ENCODE measurements at places on chromosomes 7 and 10.

DNA sequence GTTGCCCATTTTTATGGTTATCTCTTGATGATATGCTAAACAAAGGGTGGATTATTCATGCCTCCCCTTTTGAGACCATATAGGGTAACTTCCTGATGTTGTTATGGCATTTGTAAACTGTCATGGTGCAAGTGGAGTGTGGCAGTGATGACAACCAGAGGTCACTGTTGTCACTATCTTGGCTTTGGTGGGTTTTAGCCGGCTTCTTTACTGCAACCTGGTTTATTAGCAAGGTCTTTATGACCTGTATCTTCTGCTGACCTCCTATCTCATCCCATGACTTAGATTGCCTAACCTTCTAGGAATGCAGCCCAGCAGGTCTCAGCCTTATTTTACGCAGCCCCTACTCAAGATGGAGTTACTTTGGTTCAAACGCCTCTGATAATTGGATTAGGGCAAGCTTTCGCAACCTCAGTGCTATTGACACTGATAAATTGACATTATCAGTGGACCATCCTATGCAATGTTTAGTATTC, 36.9 kb downstream of the BAG3 start:
- no peak for DNase-seq

GRCh38 chr10:15280462-15280861, 90.6 kb downstream of the FAM171A1 start:
- no peak for DNase-seq

GRCh38 chr7:47601881-47602249, 20.0 kb upstream of the TNS3 start:
- DNase-seq: no peak

DNA sequence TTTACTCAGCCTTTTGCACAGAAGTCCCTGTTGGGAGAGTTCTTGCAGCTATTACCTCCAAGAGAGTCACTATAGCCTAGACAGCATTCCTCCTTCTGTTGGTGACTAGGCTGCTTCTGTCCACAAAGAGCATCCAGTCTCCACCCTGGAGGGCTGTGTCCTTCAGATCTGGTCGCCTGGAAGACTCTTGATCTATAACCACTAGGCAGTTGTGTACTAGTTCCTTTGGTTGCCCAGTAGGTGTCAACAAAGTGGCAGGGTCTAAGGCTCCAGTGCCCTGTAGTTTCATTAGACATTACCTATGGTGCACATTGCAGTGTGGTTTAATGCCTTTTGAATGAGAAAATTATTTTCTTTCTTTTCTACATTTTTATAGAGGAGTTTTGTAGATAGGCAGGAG, 11.3 kb upstream of the AKR1C2 start:
- DNase-seq: no peak

DNA sequence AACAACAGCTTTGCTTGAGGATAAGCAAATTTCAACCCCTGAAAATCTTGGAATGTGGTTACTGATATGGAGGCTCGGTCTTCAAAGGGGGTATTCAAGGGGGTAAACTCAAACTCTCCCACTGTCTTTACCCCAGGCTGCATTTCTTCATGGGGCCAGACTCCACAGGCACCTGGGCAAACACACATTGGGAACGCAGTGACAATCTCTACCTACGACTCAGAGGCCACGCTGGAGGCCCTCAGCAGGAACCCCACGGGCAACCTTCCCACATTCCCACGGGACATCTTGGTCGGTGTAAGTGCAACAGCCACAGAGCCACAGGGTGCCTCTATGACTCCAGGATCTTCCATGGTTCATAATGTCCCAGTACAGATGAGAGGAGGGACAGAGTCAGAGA, 2.2 kb upstream of the INSIG1 start:
- no peak for DNase-seq

DNA sequence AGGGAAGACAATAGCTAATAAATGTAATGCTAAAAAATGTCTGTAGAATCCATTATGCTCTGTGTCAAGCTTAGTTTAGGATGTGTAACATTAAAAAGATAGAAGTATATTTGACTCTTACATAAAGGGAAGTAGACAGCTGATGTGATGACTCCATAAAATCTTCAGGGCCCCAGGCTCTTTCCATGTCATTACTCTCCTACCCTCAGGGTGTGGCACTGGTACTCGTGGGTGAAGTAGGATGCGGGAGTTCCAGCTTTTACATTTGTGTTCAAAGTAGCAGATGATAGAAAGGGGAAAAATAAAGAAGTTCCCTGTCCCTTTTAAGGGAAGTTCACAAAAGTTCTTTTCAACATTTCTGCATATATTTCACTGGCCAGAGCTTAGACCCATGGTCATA, 157.1 kb downstream of the TSPAN12 start:
- DNase-seq: no peak

DNA sequence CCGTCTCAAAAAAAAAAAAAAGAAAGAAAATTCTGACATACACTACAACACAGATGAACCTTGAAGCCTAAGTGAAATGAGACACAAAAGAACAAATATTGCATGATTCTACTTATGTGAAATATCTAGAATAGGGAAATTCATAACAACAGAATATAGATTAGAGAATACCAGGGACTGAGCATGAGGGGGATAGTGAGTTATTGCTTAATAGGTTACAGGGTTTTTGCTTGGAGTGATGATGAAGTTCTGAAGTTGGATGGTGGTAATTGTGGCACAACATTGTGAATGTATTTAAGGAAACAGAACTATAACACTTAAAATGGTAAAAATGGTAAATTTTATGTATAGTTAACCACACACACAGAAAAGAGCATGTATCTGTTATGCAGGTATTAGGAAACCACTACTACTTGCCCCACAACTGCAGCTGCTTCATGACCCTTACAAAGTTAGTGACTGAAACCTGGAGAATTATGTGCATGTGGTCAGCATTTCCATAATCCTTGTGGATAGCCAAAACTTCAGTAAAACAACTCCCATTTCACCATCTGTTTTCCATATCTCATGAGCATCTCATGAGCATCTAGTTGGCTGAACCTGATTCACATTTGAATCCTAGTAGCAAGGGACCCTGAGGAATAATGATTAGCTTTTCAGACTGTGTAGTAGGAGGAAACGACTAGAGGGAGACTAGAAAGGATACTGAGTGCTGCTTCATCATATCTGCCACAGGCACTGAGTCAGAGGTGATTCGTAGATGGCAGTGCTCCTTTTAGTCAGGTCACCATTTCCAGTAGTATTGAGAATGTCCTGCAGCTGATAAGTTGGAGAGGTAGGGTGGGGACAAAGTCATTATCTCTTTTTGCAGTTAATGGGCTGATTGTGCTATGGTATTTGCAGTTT, 26.3 kb downstream of the SAMD8 start:
- DNase-seq: no peak

DNA sequence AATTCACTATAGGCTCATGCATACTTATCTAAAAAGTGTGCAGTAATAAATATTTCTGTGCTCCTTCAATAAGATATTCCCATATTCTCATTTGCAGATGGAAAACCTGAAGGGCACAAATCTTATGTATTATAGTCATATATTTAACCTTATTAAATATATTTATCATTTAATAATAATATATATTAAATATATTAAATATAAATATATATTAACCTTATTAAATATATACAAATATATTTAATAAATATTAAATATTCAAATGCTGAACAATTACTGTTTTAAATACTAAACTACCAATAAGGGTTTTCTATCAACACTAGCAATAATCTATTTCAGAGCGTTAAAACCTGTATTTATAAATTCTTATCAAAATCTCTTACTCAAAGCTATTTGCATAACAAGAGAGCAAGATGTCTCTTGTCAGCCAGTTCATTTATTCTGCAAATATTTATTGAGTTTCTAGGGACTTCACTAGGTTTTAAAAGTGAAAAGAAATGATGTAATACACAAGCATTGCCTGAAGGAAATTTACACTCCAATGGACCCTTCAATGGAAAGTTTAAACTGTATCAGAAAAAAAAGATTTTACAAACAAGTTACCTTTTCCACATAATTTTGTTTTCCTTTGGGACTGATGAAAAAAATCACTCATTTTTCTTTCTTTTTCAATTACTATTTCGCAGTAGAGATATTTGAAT, 159.2 kb downstream of the AGMO start:
- DNase-seq: no peak

GRCh38 chr10:123229927-123230630, 75.9 kb downstream of the BUB3 start:
- DNase-seq: no peak

DNA sequence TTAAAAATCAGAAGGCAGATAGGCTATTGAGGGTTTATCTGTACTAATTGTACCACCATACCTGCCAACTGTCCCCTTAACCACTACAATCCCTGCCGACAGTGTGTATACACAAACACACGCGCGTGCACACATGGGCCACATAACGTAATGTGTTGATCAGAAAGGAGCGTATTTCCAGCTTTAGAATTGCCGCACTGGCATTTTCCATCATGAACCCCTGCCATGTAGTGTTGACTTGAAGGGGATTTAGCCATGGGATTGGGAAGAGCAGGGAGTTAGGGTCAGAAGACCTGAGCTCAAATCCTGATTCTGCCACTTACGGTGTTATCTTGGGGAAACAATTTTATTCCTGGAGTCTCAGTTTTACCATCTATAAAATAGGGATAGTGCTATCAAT, 158.9 kb downstream of the TCF7L2 start:
- DNase-seq: no peak

DNA sequence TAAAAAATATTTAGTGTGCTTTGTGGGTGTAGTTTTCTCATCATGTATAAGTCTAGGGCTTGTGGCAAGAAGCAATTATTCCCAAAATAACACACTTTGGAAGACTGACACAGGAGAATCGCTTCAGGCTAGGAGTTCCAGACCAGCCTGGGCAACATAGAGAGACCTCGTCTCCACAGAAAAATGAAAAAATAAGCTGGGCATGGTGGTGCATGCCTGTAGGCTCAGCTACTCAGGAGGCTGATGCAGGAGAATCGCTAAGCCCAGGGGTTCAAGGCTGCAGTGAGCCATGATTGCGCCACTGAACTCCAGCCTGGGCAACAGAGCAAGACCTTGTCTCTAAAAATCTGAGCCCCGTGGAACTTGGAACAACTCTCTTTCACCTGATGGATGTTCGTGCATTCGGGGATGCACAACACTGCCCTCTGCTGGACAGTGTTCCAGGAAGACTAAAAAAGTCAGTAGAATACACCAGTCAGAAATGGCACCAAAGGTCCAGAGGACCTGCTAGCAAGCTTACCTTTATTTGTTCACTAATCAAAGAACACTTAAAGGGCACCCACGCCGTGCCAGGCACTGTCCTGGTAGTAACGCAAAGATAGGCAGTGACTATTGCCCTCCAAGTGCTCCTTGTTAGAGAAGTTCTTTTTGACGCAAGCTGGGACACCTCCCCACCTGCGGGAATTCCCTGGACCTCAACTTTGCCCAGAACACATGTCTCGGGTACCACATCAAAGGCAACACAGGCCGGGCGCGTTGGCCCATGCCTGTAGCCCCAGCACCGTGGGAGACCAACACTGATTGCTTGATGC, 81.9 kb upstream of the CALN1 start:
- DNase-seq: peak; percentile 5

DNA sequence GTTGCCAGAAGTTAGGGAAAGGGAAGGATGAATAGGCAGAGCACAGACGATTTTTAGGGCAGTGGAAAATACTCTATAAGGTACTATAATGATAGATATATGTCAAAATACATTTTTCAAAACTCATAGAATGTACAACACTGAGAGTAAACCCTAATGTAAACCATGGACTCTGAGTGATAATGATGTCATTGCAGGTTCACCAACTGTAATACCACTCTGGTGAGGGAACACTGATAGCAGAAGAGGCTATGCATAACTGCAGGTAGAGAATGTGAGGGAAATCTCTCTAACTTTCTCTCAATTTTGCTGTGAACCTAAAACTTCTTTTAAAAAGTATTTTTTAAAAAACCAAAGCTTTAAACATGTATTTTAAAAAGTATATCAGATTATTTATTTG, 22.1 kb downstream of the POT1 start:
- DNase-seq: no peak

- DNase-seq: peak; percentile 43
Observed at GRCh38 chr7:128361411-128362379, at the start of gene PRRT4. TSS of gene PRRT4 (minus strand) at chr7:128361690.

DNA sequence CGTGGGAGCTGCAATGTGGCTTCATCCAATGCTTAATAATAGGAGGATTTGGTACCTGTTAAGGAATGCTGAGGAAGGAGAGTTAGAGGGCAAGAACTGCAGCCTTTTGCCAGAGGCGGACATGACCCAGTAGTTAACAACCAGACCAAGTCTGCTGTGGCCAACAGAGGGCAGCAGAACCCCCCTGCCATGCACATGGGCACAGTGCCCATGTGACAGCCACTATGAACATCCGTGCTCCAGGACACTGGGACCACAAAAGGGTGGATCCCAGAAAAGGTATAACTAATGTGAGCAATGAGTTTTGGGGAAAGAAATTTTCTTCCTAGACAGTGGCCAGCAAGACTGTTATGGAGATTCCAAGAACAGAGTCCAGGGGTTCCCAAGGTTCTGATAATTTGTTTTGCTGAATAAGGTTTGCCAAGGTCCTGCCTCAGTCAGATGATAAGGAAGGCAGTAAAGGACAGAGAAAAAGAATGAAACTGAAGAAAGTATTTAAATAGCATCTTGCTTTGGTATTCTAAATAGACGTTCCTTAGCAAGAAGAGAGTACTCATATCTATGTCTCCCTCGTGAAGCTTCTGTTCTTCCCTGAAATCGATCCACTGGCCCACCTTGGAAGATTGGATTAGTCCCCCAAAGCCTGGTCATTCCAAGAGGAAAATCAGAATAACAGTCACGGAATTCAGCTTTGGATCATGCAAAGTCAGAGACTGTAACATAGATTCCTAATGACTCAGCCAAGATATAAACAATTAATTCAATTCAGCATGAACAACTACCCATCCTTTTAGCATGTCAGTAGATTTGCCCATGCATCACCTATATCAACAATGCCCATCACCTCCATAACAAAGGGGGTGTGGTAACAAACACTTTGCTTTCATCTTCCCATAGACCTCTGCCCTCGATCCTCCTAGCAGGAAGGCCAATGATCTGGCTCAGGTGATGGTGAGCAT, 56.0 kb downstream of the LGI1 start:
- peak; percentile 8 for DNase-seq

DNA sequence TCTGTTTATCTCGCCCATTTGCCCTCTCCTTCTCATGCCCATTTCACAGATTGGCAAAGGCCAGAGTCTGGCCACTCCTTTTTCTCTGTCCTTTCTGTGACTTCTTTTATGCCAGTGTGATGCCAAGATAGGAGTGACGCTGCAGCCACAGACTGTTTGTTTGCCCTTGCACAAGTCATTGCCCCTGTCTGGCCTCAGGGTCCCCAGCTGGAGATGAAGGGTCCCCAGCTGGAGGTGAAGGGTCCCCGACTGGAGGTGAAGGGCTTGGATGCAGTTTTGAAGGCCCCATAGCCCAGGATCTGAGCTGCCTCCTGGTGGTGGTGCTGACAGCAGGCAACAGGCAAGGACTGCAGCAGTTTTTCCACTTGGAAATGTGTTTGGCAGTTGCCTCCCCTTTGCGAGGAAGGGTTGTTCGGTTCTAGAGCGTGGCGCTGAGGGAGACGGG, 50.8 kb upstream of the SLC29A3 start:
- no peak for DNase-seq

Data from stimulated activated CD4-positive, alpha-beta T cell treated with anti-CD3 and anti-CD28 coated beads, Interleukin-1b, Interleukin-23, amount 100 ng/mL, for 4 hours (primary cell).